ENCODE measurements at places on chromosomes 16 and 17. TPM values are rescaled to one million over a fixed set of nuclear protein-coding genes. Genes with fewer than 3 reads are reported as not detected.
A peak's percentile ranks its signal among the peaks of the same experiment; 100 is the strongest.

DNA sequence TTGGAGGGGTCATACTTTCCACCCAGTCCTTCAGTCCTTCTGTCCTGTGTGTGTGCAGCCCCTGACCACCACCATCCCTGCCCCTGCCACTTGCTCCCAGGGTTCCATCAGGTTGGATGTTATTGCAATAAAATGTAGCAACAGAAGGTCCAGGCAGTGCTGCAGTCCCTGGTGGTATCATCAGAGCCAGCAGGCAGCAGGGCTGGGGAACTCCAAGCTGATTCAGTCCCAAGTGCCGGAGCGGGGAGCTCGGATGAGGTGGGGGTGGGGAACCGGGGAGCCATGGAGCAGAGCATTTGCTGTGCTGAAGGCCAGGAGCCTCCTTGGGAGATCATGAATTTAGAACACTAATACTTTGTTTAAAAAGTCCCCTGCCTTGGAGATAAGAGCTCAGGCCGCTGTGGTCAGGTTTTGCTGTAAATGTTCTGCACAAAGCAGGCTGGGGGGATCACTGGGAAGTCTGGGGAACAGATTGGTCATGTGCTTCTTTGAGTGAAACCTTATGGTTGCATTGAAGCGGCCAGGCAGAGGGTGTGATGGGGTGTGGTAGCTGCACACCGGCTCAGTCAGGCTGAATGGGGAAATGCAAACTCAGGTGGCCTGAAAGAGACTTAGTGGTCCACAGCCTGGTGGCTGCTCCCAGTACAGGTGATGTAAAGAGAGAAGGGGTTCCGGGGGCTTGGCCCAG is 225.9 kb downstream of the SEC14L1 start:
- no peak for DNase-seq

DNA sequence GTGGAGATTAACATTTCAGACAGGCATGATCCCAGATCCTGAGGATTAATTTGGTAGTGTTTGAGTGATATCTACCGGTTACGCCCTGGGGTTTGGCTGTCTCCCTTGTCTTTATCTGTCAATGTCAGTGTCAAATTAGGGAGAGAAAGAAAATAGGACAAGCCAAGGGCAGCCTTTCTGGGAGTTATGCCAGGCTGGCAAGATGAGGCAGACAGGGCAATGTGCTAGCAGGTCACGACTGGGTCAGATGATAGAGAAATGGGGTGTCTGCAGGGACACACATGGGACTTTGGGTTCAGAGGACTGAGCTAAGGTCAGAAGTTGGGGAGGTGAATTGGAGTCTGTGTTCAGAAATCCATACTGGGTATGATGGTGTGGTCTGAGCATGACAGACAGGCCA is 27.4 kb upstream of the LYRM9 start:
- no peak for DNase-seq

GRCh38 chr16:82093666-82094300 is 58.7 kb downstream of the HSD17B2 start:
- DNase-seq = no peak

- DNase-seq = no peak
Measured at GRCh38 chr16:15482068-15482747, 47.8 kb downstream of the BMERB1 start.

DNA sequence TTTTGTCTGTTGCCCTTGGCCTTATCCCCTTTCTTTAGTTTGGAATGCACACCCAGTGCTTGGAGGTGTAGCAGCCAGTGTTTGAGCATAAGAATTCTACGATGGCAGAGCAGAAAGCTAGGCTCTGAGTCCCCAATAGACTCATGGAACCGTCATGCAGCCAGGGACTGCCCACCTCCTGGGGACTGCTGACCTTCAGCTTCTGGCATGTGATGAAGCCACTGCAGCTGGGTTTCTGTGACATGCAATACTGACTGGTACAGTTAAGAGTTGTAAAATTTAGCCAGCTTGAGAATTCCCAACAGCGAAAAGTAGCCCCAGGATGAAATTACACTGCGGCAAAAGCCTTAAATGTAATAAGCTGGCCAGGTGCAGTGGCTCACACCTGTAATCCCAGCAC is 9.0 kb upstream of the MAP3K14 start:
- no peak for DNase-seq

DNA sequence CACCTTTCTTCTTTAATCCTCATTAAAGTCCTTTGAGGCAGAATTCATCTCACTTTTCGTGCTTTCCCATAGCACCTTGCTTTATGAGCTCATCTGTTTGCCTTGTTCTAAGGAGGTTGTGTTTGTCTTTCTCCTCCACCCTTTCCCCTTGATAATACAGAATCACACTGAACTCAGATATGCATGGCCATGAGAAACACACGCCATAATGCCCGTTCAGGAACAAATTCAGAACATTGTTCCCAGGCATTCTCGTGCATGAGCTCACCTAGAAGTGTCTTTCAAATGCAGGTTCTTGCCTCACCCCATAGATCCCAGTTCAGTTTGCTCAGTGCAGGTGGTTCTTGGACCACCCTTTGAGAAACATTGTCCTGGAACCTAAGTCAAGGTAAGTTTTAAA is 71.1 kb downstream of the TMEM114 start:
- DNase-seq = no peak

DNA sequence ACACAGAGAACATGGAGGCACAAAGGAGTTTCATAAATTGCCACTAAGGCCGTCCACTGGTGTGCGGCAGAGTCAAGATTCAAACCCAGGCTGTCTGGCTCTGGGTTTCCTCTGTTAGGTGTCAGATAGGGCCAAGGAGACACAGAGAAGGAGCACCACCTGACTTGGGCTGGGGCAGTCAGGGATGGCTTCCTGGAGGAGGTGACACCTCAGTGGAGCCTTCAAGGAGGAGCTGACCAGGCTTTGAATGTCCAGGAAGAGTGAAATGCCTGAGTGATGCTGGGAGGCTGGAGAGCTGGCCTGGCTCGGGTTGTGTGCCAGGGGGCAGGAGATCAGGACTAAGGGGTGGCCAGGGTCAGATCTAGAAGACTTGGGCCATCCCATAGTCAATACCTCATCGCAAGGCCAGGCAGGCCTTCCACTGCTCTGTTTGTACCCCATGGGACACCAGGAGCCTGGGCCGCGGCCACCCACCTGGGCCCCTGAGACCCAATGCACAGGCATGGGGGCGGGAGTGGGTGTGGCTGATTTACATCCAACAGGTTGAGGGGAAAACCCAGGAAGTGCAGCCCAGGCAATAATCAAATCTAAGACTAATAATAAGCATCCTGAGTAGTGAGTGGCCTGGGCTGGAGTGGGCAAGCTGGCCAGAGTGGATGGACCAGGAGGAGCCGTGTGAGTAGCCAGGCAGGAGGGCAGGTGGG is 73.7 kb downstream of the USP22 start:
- no peak for DNase-seq

DNA sequence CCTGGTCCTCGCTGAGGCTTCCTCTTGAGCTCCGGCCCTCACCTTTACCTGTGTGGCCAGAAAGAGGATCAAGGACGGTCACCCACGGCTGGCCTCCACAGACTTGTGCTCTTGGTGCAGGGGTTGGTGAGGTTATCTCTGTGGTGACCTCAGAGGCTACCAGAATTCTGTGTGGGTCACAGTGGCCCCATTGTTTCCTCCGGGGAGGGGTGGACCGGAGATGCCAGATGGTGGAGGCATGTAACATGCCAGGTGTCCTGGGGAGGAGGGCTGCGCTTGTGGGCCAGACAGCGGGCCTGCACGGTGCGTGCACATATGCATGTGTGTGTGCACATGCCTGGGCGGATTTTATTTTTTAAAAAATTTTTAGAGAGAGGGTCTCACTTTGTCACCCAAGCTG is 6.3 kb downstream of the SGCA start:
- no peak for DNase-seq

- DNase-seq = no peak
Measured at GRCh38 chr17:6545291-6545690, 11.1 kb downstream of the PITPNM3 start.

- DNase-seq = no peak
Measured at GRCh38 chr17:76309461-76309860, 1.4 kb upstream of the QRICH2 start.

DNA sequence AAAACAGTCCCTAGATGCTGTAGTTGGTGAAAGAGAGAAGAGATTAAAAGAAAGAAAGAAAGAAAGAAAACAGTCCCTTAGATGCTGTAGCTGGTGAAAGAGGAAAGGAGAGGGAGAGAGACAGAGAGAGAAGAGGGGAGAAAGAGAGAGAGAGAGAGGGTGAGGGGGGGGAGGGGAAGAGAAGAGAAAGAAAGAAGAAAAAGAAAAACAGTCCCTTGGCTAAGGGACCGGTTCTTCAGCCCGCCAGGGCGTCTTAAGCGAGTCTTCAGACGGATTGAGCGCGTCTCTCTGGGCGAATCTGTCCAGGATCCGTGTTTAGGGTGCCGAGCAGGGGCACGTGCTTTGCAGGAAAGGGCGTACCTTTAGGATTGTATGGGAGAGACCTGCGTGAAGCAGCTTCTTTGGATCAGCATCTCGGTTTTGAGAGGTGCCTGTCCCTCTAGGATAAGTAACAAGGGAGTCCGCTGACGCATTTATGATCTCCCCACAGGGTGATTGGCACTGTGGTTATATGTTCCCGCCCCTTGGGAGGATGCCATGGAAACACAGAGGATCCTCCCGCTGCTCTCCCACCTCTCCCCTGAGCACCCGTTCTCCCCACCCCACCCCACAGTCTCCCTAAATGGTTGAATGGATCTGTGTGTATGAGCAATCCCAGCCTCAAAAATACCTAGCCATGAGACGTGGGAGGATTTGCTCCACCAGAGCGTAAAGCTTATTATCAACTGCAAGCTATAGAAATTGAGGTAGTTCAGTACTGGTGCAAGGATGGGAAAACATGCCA is 16.7 kb downstream of the GNGT2 start:
- DNase-seq = peak; percentile 77

DNA sequence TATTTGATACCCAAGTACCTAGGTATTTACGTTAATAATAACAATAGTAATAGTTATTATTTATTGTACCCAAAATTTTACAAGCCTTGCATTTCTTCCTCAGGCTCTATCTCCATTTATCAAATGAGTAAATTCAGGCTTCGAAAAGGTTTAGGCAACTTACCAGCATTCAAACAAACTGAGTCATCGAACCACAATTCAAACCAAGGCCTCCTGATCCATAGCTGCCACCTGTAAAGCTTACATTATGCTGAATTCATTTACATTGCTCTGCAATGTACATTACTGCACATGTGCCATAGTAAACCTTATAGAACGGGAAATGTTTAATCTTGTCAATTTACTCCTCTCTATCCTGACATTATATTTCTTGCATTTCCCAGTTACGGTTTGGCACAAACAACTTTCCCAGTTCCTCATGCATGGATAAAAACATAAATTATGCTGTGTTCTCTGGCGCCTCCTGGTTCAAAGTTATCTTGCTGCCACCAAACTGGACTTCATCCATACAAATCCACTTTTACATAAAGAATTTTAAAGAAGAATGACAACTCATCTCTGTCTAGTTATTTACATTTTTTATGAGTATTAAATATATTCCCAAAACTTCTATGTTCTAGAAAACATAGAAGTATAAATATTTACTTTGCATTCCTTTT is 360.6 kb upstream of the SOX9 start:
- DNase-seq = no peak

DNA sequence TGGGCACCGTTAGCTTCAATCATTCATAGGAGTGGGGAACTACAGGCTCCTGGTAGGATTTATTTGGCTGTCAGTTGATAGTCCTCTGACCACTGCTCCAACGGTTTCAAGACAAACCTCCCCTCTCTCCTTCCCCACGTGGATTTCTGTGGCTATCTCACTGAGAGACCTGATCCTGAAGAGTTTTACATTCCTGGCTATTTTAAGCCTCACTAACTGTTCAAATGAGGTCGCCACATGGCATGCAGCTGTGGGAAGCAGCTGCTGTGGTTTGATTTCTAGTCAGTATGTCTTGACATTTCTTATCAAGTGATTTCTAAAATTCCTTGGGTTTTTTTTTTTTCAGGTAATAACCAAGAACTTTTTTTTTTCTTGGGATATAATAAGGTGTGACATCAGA is 38.3 kb downstream of the CDK5R1 start:
- no peak for DNase-seq

DNA sequence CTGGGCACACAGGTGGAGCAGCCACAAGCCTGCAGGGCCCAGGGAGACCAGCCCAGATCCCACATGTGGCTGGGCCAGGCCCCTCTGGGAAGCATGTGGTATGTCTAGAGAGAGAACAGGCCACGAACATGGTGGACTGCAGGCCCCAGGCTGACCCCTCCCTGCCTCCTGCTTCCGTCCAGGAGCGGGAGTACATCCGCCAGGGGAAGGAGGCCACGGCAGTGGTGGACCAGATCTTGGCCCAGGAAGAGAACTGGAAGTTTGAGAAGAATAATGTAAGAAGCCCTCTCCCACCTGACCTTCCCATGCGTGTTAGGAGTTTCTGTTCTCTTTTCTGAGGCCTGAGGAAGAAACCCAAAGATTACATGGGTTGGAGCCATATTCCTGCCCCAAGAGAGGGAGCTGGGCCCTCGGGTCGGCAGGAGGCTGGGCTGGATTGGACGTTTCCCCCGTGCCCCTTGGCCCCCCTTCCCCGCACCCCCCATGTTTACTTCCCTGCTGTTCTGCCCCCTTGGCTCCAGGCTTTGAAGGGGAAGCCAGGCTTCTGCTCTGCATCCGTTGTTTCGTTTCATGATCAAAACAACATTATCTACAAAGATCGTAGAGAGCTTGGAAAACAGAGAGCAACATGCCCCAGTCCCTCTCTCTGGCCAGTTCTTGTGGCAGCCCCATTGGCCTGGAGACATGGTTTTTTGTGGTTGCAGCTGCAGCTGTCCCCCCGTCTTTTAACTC is 5.7 kb upstream of the TCAP start:
- DNase-seq = no peak

- no peak for DNase-seq
Measured at GRCh38 chr17:70171159-70171558, 1.8 kb downstream of the KCNJ2 start.

- DNase-seq = no peak
Measured at GRCh38 chr16:88099563-88099890, 148.3 kb downstream of the BANP start.

- no peak for DNase-seq
Measured at GRCh38 chr16:1057252-1057932, 15.2 kb upstream of the SSTR5 start.

DNA sequence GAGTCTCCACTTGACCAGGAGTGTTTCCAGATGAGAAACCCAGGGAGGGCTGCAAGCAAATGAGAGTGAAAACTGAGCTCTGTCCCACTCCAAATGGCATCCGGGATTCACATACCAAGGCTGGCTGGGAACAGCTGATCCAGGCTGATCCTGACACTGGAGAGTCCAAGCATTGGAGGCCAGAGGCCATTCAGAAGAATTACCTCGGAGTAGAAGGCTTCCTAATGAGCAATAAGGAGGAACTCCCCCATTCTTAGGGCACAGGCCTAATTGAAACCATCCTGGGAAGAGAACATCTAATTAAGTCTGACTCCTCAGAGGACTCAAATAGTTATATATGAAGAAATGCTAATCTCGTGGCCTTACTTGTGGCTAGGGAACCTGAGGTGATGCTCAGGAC is 142.8 kb downstream of the PRKCA start:
- no peak for DNase-seq

- no peak for DNase-seq
Measured at GRCh38 chr17:28471531-28472342, 1.7 kb upstream of the SLC13A2 start.

GRCh38 chr16:30350134-30350871 is 4.8 kb downstream of the CD2BP2 start:
- DNase-seq = no peak

KIF19 gene
- 0.83 TPM for polyA plus RNA-seq

PSME3IP1 gene
- polyA plus RNA-seq = 123 TPM

SGSH gene
- 40.2 TPM for polyA plus RNA-seq

MYH8 gene
- polyA plus RNA-seq = 0.70 TPM

IL17C gene
- 0.20 TPM for polyA plus RNA-seq

WNT9B gene
- polyA plus RNA-seq = 11.4 TPM

SBK1 gene
- polyA plus RNA-seq = 15.8 TPM

Data from right renal pelvis (tissue), 4 donors.